ENCODE measurements at places on chromosomes 1 and 21.

GRCh38 chr1:951364-951763 lies 7.7 kb downstream of the NOC2L start:
- no peak for DNase-seq

DNA sequence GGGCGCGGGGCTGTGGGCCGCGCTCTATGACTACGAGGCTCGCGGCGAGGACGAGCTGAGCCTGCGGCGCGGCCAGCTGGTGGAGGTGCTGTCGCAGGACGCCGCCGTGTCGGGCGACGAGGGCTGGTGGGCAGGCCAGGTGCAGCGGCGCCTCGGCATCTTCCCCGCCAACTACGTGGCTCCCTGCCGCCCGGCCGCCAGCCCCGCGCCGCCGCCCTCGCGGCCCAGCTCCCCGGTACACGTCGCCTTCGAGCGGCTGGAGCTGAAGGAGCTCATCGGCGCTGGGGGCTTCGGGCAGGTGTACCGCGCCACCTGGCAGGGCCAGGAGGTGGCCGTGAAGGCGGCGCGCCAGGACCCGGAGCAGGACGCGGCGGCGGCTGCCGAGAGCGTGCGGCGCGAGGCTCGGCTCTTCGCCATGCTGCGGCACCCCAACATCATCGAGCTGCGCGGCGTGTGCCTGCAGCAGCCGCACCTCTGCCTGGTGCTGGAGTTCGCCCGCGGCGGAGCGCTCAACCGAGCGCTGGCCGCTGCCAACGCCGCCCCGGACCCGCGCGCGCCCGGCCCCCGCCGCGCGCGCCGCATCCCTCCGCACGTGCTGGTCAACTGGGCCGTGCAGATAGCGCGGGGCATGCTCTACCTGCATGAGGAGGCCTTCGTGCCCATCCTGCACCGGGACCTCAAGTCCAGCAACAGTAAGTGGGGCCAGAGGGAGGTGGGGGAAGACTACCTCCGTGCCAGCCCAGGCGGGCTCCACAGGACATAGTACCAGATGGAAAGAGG lies 808 bp downstream of the MAP3K21 start:
- no peak for DNase-seq

GRCh38 chr1:211355873-211356272 lies 29.2 kb downstream of the TRAF5 start:
- no peak for DNase-seq

DNA sequence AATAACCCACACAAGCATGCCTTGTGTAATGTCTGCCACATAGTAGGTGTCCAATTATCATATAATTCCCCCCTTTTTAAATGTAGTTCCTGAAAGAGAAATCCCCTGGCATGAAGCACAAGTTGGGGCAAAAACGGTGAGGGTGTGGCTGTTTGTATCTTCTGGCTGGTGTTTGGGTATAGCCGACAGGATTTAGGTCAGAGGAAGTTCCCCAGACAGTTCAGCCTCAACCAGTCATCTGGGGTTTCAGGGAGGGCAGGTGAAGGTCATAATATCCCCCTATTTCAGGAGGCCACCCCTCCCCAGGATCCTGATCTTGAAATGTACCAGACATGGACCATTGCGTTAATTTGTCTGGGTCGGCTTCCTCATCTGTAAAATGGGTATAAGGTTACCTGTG lies 29.1 kb upstream of the JUN start:
- no peak for DNase-seq

GRCh38 chr1:147245129-147245528 lies 2.6 kb downstream of the CHD1L start:
- DNase-seq = no peak

DNA sequence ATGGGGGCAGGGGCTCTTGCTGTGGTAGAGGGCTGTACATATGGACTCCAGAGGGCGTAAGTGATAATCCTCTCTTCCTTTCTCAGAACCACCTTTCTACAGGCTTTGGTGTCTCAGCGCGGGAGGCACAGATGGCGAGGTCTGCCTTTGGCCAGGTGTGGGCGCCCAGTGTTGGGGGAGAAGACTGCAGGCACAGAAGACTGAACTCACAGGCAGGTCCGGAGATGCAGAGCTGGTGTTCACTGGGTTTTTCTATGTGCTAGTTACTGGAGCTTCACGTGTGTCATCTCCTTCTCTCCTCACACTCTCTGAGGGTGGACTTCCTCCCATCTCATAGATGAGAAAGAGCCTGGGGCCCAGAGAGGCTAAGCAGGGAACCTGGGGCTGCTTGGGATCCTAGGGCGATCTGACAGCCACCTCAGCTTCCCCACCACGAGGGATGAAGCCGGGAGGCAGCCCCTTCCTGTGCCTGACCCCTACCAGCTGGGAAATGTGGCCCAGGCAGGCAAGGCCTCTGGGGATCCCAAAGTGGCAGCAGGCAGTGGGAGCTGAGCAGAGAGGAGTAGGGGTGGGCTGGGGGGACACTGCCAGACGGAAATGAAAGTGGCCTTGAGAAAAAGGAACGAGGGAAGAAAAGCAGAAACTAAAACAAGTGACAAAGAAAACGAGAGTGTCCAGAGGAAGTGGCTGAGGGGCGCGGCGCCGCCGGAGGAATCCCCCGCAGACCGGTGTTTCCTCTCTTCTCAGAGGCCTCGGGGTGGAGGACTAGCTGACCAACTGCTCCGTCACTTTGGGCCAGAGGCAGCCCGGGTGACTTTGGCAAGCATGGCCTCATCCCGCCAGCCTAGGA lies 191.6 kb downstream of the HIVEP3 start:
- DNase-seq = no peak

- DNase-seq = no peak
These were observed 18.4 kb downstream of the MTX1 start for GRCh38 chr1:155226910-155227260.

DNA sequence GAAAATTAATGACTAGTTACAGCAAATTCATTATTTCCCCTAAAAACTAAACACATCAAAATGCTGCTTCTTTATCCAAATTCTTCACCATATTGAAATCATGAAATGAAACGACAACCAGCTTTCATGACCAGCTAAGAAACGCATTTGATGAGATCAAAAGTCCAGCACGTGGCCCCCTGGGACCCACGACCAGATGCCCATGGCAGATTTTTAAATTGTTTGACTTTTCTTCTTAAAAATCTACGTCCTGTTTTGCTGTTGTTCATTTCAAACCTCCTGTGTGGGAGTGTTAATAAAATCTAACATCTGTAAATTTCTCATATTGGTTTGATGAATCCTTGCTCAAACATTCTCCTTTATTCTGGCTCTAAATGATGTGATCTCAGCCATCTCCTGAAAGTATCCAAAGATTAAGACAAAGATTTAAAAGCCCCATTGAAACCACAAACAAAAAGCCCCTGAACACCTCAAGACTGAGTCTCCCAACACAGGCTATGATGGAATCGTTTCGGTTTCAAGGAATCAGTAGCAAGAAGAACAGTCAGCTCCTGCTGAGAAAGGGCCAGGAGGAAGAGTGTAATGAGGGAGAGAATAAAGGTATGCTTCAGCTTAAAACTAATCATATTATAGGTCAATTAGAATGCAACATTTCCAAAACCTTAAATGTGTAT lies 523.6 kb downstream of the SMYD3 start:
- DNase-seq = no peak

GRCh38 chr21:34567604-34568155 lies 47.2 kb downstream of the RCAN1 start:
- no peak for DNase-seq

DNA sequence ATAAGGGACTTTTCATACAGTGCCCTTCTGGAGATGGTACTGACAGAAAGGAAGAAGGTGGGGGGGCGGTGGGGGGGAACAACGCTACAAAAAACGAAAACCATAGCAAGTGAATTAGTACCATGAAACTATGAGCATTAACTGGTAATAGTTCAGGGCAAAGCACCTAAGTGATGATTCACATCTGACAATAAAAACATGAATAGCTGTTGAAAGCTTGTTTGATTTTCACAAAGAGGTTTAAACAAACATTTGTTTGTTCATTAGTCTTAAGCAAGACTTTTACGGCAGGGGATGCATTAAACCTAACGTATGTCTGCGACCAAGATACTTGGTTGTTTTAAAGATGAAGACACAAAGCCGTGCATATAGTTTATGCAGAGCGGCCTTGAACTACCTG lies 177.5 kb downstream of the LMO4 start:
- no peak for DNase-seq

DNA sequence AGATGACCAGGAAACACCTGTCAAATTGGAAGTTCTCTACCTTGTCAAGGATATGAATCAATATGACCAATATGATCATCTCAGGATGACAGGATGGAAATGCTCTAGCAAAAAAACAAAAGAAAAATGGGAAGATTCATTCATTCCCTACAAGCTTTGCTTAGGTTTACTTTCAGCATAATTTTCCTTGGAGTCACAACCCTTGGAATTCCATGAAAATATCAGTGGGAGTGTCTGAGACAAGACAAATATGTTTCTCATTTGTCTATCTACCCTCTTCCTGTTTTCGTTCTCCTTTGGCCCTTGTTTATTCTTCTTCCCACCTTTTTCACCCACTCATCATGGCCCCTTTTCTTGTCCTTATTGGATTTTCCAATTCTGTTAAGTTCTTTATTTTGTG lies 50.6 kb downstream of the COLGALT2 start:
- no peak for DNase-seq

- DNase-seq = no peak
These were observed 214.2 kb upstream of the DMRTA2 start for GRCh38 chr1:50637460-50637859.

DNA sequence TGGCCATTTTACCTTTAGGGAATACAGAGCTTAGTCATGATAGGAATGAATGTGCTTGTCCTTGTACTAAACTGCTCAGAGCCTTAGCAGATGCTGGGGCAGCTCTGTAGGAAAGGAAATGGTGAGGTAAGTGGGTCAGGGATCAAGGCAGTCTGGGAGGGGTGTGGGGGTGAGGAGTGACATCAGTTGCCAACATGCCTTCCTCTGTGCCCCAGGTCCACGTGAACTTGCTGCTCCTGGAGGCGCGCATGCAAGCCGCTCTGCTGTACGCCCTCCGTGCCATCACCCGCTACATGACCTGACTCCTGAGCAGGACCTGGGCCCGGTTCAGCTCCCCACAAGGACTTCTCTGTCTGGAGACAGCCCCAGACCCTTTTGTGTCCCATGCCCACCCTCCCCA lies 21.2 kb downstream of the SESN2 start:
- no peak for DNase-seq

DNA sequence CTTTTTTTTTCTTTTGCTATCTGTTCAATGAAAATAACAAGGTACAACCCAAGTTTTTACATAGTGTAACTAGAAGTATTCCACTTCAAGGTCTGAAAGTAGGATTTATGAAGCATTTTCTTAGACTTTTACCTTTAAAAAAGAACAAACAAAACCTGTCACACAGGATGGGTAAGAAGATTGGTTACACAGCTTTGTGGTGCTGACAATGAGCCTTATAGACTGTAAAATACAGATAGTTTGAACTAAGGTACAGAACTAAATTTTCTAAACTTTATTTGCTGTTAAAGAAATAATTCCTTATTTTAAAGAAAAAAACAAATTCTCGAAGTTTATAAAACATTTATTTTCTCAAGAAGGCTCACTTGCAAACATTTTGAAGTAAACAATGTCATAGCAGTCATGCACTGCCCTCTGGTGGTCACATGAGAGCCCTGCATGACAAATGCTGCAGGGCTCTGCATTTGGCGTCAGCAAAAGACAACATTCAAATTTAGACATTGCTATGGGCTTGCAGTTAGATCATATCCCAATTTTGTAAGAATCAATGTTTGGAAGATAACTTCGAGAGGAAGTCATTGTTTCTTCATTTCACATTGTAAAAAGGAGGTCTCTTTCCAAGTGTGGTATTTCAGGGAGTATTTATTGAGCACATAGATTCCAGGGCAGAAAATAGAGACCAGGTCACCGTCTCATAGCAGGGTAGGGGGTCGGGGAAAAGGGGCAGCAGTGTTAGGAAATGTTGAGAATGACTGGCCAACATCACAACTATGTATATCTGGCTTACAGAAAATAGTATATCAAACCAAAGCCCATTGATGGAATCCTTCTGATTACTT lies 115.3 kb upstream of the FMN2 start:
- DNase-seq = peak; percentile 52

- no peak for DNase-seq
These were observed 113.0 kb downstream of the TSEN15 start for GRCh38 chr1:184164536-184164935.

- peak; percentile 17 for DNase-seq
These were observed 1.6 kb downstream of the NRIP1 start for GRCh38 chr21:15063081-15063813.

- DNase-seq = no peak
These were observed 79.9 kb upstream of the LYST start for GRCh38 chr1:235946571-235946981.

GRCh38 chr1:62493656-62494055 lies 56.8 kb downstream of the USP1 start:
- DNase-seq = no peak

DNA sequence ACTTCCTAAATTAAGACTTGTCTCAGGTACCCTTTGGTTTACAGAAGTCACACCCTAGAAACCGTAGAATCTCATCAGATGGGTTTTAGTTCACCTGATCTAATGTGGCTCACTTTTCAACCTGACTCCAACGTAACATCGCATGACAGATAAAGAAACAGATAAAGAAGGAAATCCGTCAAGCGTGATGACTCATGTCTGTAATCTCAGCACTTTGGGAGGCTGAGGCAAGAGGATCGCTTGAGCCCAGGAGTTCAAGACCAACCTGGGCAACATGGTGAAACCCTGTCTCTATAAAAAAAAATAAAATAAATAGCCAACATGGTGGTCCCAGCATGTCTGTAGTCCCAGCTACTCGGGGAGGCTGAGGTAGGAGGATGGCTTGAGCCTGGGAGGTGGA lies 97.3 kb downstream of the SPSB1 start:
- DNase-seq = no peak

GRCh38 chr1:182315167-182315556 lies 76.4 kb downstream of the GLUL start:
- DNase-seq = no peak

- no peak for DNase-seq
These were observed 3.9 kb upstream of the P3R3URF start for GRCh38 chr1:46180082-46180616.

GRCh38 chr1:53165408-53165961 lies 23.0 kb upstream of the SLC1A7 start:
- no peak for DNase-seq

All from right hindlimb (tissue), 1 donor.